ENCODE measurements at places on chromosomes 5 and 9.

DNA sequence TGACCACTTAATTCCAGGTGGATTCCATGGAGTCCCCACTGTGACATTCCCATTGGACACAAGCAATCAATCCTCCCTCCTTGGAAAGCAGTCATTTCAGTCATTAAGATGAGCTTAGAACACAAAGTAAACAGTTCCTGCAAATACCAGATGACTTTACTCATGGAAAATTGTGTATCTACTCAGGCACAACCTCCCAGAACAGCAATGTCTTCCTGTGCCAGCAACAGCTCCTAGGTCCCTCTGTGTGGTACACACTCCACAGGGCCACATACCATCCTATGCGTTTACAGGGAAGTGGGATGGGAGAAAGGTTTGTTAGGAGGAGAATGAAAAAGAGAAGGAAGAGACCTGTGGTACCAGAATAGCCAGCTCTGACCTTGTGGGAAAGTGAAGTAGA is 53.7 kb downstream of the MTMR12 start:
- DNase-seq: no peak

GRCh38 chr5:88698290-88698689 is 184.7 kb downstream of the MEF2C start:
- DNase-seq: no peak

- DNase-seq: no peak
Measured at GRCh38 chr9:32117291-32117690, 267.2 kb upstream of the ACO1 start.

DNA sequence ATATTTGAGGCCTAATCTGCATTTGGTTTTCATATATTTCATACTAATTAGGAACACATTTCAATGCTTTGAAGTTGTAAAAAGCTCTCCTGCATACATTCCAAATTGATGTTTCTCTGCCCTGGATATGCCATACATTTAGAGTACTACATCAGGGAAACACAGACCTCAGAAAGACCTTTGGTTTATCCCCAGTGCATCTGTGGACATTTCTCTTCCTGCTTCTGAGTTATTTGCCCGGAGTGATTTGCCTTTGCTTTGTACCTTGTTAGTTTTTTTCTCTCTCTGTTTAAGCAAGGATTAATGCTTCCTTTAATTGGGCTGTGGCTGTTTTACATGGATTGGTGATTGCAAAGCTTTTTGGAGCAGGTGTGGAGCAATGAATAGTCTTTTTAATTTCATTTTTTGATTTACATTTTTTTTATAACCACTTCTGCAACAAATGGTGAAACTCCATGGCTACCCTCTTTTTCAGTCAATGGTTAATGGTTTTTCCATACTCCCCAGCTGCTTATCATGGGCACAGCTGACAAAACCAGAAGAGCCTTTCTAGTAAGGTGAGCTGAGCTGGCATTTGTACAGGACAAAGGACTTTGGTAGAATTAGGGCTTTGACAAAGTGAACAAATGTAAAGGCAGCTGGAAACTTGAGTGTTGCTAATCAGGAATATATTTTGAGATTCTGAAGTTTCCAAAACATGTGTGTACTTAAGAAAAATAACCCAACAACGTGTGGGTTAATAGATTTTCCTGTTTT is 54.2 kb downstream of the ZSWIM6 start:
- DNase-seq: no peak

DNA sequence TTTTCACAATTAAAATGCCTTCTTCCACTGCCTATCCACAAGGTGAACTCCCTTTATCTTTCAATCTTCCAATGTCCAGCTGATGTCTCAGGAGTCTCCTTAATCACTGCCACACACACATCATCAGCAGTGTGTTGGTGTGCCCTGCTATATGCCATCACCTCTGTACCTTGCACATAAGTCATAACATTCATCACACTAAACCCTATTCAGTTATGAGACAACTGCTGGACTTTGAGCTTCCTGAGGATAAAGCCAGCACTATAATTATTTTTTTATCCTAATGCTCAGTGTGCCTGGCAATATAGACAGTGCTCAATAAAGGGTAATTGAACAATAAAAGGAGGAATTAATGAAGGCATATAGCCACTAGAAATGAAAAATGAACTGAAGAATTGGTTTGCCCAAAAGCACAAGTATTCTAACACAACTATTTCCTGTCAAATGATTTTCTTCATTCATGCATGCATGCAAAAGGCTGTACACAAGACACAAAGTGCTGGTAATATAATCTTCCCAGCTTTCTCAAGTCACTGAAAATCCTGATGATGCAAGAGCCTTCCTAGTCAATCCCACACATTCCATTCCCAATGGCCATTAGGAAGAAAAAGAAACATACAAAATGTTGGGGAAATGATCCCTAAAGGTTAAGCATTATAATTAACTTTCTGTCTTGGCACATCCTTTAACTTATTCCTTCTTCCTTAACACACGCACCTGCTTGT is 32.4 kb downstream of the LPAR1 start:
- DNase-seq: no peak

DNA sequence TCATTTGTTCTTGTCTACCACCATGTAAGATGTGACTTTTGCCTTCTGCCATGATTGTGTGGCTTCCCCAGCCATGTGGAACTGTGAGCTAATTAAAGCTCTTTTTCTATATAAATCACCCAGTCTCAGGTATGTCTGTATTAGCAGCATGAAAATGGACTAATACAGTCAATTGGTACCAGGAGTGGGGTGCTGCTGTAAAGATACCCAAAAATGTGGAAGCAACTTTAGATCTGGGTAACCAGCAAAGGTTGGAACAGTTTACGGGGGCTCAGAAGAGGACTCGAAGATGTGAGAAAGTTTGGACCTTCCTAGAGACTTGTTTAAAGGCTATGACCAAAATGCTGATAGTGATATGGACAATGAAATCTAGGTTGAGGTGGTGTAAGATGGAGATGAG is 488.9 kb downstream of the ISL1 start:
- DNase-seq: no peak

DNA sequence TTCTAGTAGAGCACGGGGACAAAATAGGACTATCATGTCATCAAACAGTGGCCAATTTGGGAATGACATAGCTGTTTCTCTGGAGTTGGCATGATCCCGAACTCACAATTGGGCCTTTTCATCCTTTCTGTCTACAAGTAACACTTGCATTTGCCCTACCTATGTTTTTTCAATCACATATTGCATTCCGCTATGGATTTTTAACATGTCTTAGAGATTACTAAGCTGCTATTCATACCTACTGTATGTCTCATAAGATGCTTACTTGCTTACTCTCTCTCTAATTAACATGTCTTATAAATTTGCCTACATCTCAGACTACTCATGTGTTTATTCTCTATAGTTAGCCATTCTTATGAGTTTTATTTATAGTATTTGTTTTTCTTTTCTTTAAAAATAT is 341.2 kb upstream of the CTNND2 start:
- DNase-seq: no peak

GRCh38 chr9:111154081-111154562 is 115.9 kb upstream of the LPAR1 start:
- no peak for DNase-seq

- DNase-seq: no peak
Measured at GRCh38 chr9:130138171-130138653, 34.0 kb upstream of the NCS1 start.

- DNase-seq: no peak
Measured at GRCh38 chr9:136011703-136012496, 50.7 kb upstream of the UBAC1 start.

DNA sequence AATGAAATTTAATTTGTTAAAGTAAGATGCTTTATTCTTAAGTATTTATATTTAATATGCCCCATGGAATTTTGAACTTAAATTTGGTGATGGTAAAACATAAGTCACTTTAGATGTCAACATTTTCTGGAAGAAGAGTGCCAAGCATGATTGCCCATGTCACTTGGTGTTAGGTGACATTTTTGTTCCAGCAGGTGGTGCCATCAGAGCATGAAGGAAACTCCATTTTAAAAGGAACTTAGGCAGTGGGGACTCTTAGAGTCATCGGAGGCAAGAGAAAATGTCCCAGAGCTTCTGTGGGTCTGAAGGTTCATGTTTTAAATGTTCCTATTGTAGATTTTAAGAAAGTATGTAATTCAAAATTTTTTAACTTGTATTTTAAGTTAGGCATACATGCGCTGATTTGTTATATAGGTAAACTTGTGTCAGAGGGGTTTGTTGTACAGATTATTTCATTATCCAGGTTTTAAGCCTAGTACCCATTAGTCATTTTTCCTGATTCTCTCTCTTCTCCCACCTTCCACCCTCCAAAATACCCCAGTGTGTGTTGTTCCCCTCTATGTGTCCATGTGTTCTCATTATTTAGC is 789.3 kb downstream of the SEMA5A start:
- DNase-seq: no peak

GRCh38 chr9:129838707-129839259 is 3.5 kb downstream of the USP20 start:
- DNase-seq: no peak
